ENCODE measurements at places on chromosomes 4 and X.

GRCh38 chr4:77819404-77819842 is 255 bp upstream of the CNOT6L start:
- DNase-seq: no peak

DNA sequence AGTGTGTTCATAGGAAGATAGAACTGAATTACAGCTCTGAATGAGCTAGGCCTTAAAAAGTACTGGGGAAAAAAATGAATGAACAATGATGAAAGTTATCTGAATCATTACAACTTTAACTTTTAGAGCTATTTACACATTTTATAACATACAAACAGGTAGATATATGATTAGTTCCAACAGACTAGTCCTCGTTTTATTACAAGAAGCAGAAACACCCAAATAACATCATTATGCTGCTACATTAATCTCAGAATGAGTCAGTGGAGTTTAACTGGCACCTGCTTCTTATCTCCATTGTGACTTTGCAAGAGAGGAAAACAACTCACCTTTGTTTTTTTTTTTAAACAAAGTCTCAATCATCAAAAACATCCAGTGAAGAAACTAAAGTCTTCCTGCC is 15.2 kb downstream of the ATP8A1 start:
- no peak for DNase-seq

- no peak for DNase-seq
These were observed 16.8 kb downstream of the SMIM20 start for GRCh38 chr4:25930731-25931354.

DNA sequence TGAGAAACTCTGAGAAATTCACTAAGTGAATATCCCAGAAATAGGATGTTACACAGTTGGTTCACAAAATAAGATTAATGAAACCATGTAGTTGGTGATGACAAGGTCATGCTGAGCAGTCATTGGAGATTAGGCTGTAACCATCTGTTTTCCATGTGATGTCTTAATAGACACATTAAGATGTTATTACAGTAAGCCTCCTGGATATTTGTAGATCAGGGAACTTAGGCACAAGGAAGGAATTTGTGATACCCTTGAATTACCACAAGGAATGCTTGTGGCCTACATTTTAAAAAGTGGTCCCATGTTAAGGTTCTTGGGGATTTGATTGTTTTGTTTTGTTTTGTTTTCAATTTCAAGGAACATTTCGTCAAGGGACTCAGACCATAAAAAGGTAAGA is 185.6 kb upstream of the BANK1 start:
- no peak for DNase-seq

DNA sequence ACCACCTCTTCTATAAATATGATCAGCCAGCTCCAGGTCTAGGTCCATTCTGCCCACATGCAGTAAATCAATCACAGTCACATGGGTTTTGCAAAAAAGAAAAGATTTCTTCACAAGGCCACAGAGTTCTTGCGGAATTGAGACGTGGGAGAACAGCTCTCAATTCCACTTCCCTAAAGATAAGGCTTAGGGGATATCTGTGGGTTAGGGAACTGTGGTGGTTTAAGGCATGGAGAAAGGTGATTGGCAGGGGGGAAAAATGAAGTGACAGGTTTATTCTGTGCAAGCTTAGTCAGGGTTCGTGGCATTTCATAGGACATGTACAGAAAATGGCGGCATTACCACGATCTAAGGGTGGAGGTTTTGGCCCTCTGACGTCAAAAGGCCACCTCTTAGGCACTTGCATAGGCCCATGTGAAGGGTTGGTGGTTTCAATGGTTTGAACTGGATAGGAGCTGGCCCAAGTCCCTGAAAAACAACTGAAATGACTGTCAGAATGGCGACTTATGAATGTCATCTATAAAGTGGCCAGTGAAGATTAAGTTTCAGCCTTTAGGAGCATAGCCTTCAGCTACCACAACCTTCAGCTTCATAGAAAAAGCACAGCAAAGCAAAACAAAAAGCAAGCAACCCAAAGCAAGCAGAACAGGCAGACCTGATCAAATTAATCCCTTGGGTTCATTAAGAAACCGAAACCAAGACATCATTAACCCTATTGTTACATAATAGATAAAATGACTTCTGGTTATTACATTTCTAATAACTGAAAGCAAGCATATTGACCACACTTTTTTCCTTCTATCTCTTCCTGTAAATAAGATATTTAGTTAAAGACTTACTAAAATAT is 289.8 kb upstream of the SFRP2 start:
- no peak for DNase-seq

DNA sequence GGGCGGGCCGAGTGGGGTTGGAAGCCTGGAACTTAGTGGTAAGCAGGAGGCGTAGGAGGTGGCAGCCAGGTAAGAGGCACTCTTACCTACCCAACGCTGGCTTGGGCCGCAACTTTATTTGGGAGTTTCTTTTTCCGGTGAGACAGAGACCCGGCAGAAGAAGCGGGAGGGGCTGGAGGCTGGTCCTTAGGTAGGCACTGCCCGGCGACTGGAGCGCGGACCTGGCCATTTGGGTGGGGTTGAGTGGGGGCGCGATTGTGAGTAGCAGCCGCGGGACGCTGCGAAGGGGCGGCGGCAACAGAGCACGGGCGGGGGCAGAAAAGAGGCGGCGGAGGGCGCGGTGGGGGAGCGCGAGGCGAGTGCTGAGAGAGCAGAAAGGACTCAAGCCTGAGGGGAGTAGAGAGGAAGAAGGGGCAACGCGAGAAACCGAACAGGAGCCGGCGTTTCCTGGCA is 334 bp upstream of the POU4F2 start:
- no peak for DNase-seq

DNA sequence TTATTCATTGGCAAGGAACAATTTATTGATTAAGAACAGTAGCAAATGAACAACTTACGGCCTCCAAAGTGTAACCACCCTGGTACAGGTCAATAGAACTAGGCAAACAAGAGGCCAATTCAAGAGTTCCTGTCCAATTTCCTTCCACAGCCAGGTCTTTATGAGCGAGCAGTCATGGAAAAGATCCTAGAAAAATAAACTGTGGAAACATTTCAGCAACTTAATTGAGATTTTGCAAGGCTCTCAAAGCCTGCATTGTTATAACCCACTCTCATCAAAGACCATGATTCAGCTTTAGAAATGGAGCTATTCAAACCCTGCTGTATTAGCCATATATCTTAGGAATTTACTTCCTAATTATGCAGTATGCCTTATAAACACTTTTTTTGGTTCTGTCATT is 43.6 kb downstream of the UNC5C start:
- DNase-seq: no peak

- DNase-seq: no peak
These were observed 65.9 kb downstream of the EFNB1 start for GRCh38 chrX:68894513-68895340.
